ENCODE measurements at places on chromosomes 3 and 15.

DNA sequence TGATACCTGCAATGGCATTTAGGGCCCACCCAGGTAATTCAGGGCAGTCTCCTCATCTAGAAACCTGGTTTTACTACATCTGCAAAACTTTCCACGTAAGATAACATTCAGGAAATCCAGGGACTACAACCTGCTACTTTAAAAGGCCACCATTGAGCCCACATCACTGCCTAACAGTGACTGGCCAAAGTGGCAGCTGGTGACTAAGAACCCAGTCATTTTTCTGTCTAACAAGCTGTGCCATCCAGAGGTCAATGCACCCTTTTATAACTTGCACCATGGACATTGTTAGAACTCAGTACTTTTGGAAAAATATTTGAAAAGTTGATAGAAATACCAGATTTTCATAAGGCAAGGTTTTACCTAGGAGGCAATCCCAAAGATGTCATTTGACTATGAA lies 492.4 kb downstream of the OTOL1 start:
- no peak for DNase-seq

GRCh38 chr3:186167646-186168395 lies 58.9 kb upstream of the ETV5 start:
- DNase-seq, result no peak

- DNase-seq, result peak; percentile 14
These were observed 126.0 kb downstream of the FMN1 start for GRCh38 chr15:33068511-33068990.

DNA sequence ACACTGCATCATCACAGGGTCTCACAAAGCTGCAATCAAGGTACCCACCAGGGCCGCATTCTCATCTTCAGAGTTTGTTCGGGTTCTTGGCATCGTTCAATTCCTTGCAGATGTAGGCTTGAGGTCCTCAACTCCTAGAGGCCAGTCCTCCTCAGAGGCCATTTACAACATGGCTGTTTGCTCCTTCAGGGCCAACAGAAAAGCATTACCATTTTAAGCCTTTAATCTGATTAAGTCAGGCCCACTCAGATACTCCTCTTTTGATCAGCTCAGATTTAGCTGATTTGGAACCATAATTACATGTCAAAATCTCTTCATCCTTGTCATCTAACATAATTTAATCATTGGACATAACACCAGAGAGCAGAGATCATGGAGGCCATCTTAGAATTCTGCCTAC lies 55.4 kb downstream of the BFSP2 start:
- no peak for DNase-seq

DNA sequence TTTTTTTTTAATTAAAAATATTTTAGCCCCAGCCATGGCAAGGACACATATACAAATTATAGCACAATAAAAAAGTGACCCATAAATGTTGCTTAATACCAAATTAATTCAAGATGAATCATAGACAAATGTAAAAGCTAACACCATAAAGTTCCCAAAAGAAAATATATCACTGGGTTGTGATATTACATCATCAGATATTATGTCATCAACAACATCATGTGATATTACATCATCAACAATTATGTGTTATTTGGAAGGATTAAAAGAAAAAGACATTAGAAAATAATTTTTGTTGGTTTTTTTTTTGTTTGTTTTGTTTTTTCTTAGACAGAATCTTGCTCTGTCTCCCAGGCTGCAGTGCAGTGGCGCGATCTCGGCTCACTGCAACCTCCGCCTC lies 34.5 kb upstream of the ABHD10 start:
- DNase-seq, result no peak

- DNase-seq, result peak; percentile 30
These were observed 56.0 kb downstream of the FRMD4B start for GRCh38 chr3:69329892-69330291.

GRCh38 chr3:138861798-138862197 lies 27.1 kb upstream of the PIK3CB start:
- DNase-seq, result no peak

DNA sequence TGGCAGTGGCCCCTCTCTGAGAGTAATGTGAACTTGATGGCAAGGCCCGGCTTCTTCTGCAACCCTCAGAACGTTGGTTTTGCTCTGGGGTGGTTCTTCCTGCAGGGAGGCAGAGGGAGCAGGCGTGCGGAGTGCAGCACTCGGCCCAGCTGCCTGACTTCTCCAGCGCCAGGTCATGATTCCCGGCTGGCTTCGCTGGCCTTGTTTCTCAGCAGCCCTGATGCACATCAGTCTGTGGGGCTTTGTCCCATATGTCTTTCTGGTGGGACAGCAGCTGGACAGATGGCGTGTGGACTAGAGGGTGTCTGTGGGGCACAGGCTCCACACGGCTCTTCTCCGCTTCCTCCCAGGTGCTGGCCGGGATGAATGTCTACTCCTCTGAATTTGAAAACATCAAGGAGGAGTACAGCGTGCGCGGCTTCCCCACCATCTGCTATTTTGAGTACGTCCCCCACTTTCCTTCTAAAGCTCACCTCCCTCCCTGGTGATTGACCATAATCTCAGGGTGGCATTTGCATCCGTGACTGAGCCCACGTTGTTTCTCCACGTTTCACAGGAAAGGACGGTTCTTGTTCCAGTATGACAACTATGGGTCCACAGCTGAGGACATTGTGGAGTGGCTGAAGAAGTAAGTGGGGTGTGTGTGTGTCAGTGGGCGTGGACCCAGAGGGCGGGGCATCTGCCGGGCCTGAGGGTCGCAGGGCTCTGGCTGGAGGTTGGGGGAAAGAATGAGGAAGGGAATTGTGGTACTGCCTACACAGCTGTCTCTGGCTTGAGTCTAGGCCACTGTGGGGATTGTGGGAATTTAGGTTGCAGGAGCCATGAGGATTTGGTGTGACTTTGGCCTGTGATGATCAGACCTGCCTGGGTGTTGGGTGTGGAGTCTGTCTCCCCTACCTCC lies 57.1 kb downstream of the PDIA5 start:
- DNase-seq, result no peak

All from BJ (cell line).